ENCODE measurements at places on chromosomes 16 and 17.

GRCh38 chr16:11481987-11482386 is 104.7 kb downstream of the LITAF start:
- no peak for DNase-seq

- DNase-seq, result no peak
Observed at GRCh38 chr17:76196675-76197074, 43.6 kb downstream of the RNF157 start.

GRCh38 chr17:69725146-69725545 is 310.6 kb downstream of the MAP2K6 start:
- DNase-seq, result no peak

DNA sequence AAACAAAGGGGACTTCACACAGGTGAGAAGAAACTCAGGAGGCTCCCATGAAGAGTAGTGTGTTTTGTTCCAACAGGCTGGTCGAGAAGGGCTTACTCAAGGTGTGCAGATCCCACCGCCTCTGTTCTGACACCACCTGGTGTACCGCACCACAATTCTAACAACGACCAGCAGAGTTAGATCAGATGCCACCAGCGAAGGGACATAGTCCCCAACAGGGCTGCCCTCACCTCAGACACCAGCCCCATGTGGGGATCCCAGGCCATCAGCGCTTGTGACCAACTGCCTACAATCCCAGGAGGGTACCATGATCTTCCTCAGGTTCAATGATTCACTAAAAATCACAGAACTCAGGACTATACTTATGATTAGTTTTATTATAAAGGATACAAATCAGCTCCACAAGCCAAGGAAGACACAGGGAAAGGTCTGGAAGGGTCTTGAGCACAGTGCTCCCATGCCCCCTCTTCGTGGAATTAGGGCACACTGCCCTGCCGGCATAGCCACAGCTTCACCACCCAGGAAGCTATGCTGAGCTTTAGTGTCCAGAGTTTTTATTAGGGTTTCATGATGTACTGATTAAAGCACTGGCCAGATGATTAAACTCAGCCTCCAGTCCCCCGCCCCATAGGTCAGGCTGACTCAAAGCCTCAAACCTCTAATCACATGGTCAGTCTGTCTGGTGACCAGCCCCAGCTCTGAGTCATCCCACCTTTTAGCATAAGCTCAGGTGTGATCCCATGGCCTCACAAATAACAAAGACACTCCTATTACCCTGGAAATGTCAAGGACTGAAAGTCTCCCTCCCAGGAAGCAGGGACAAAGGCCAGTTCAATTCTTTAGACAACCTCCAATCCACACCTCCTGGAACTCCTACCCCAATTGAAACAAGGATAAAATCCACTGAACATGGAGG is 26.0 kb downstream of the TRIM25 start:
- no peak for DNase-seq

- no peak for DNase-seq
Observed at GRCh38 chr17:79078476-79079190, 4.0 kb downstream of the ENGASE start.

All from A673 (cell line).